Stimulated activated CD8-positive, alpha-beta memory T cell treated with anti-CD3 and anti-CD28 coated beads, Interleukin-7, amount 100 ng/mL, for 1 hour (primary cell): ENCODE measurements at places on chromosomes 11 and 22.

DNA sequence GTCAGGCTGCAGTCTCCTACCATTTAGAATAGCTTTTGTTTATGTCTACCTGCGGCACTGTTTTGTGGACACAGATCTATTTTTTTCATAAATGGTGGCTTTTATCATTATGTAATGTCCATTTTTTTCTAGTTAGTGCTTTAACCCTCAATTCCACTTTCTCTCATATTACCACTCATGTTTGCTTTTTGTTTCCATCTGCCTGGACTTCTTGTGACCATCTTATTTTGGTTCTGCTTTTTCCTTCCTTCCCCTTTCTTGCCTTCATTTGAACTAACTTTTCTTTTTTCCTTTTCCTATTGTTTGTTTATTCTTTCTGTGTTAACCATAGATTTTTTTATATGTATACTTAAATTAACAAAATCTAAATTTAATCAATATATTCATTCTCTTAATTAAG is 98.5 kb upstream of the SLC22A12 start:
- no peak for DNase-seq

GRCh38 chr11:79371152-79371551 is 69.7 kb downstream of the TENM4 start:
- no peak for DNase-seq

GRCh38 chr11:36953976-36954375 is 355.9 kb upstream of the RAG2 start:
- no peak for DNase-seq

- no peak for DNase-seq
Measured at GRCh38 chr11:65362320-65362931, 7.9 kb downstream of the TIGD3 start.

DNA sequence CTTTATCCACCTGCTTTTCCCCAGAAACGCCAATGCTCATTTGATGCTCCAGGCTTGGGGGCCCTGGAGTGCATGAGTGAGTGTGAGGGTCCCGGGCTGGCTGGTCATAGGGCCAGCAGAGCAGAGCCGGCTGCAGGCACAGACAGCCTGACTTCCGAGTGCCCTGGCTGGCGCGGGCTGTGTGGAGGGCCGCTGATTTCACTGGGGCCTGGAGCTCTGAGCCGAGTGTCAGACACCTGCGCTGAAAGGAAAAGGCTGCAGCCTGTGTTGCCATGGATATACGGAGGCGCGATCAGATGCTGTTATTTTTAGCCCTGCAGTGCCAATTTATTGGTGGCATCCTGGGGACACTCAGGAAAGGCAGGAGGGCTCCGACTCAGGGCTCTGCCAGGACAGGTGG is 87.6 kb downstream of the ST3GAL4 start:
- no peak for DNase-seq

- DNase-seq, result no peak
Measured at GRCh38 chr22:25025491-25026400, 73.2 kb downstream of the KIAA1671 start.

- DNase-seq, result no peak
Measured at GRCh38 chr11:68673306-68673945, 10.9 kb upstream of the GAL start.

DNA sequence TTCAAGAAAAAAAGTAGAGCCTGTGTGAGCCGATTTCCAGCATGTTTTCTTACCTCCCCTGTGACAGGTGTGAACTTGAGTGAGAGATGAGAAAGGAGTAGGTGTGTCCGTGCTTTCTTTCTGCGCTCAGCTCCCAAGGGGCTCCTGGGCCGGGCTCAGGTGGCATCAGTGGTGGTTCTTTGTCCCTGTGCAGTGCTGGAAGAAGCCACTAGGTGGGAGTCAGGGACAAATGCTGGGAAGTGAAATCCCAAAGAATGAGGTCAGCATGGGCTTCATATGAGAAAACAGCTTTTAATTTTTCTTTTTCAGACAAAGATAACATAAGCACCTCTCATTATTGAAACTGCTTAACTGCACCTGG is 57.8 kb downstream of the PPFIBP2 start:
- no peak for DNase-seq
